ENCODE measurements at places on chromosomes 2 and 18.

- no peak for DNase-seq
These were observed 20.5 kb downstream of the ADAM17 start for GRCh38 chr2:9535177-9535576.

DNA sequence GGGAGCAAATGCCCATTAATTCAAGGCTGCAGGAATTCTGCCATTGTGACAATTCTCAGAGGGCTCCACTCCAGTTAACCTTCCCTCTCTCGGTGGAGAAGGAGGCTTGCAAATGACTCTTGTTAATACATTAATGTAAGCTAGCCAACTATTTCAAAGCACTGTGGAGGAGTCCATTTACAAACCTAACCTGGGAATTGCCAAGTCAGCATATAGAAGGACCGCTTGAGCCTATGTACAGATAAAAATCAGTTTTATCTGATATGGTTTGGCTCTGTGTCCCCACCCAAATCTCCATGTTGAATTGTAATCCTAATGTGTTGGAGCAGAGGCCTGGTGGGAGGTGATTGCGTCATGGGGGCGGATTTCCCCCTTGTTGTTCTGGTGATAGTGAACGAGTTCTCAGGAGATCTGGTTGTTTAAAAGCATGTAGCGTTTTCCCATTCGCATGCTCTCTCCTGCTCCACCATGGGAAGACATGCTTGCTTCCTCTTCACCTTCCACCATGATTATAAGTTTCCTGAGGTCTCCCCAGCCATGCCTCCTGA lies 366.7 kb downstream of the LRATD1 start:
- no peak for DNase-seq

DNA sequence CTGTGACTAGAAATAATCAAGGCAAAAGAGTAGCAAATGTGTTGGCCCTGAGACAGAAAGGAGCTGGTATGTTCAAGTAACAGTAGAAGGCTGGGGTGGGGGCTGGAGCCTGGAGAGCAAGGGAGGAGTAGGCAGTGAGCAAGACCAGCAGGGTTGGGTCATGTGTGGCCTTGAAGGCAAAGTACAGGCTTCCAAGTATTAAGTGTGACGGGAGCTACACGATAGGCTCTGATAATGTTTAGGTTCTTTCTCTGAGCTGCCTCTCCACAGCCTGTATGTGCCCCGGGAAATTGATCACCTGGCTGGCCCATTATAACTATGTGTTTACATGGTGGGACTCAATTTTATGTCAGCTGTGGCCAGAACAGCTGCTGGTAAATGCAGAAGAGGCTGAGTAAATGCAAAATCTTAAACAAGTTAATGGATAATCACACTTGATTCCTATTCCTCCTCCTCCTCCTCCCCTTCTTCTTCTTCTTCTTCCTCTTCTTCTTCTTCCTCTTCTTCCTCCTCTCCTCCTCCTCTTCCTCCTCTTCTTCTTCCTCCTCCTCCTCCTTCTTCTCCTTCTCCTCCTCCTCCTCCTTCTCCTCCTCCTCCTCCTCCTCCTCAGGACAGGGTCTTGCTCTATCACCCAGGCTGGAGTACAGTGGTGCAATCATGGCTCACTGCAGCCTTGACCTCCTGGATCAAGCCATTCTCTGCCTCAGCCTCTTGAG lies 9.3 kb downstream of the IL1F10 start:
- no peak for DNase-seq

GRCh38 chr2:66813525-66813924 lies 378.6 kb downstream of the MEIS1 start:
- DNase-seq, result no peak

- DNase-seq, result no peak
These were observed 13.0 kb downstream of the AQP12A start for GRCh38 chr2:240704651-240705050.

DNA sequence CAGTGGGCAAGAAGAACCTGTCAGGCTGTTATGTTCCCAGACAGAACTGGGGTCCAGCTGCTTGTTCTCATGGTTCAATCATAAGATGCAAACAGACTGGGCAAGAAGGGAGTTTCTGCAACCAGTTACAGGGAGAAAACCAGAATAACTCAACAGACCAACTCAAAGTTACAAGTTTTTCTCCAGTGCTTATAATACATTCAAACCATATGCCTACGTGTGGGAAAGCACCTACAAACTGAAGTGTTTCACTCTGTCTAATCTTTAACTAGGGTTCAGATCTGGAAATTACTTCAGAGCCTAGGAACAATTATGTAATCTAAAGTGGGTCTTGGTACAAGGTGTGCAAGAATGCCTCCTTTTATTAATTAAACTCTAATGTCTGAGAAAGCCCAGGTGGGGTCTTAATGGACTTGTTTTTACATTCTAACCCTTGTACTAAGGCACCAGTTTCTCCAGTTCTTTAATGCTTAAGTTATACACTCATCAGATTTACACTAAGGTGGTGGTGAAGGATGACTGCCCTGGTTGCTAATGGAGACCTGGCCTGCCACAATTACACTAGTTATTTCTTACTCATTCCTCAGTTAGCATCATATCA lies 951.9 kb downstream of the TSN start:
- DNase-seq, result no peak

GRCh38 chr2:225233234-225233633 lies 166.3 kb upstream of the NYAP2 start:
- DNase-seq, result peak; percentile 1

DNA sequence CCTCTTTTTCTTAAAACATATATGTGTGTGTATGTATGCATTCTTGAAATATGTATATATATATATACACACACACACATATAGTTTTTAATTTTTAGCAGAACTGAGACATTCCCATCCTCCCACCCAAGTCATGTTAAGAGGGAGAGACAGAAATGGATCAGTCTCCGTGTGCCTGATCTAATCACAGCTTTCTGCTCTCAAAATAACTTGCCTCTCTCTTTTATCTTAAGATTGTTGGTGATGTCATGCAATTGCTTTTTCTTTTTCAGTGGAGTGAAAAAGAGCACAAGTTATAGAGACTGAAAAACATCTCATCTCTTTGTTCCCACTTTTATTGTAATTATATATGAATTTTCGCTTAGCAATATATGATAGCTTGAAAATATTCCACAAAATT lies 279.9 kb upstream of the DOK6 start:
- no peak for DNase-seq
